ENCODE measurements at places on chromosomes 6 and 20. TPM values are rescaled to one million over a fixed set of nuclear protein-coding genes. Genes with fewer than 3 reads are reported as not detected.

PTPRK gene
- total RNA-seq, result 56.7 TPM

B4GALT5 gene
- total RNA-seq, result 20.3 TPM

IMPG1 gene
- total RNA-seq, result 0.26 TPM

BTNL2 gene
- total RNA-seq, result not detected

ZBTB46 gene
- total RNA-seq, result 3.7 TPM

THEMIS gene
- not detected for total RNA-seq

JPH2 gene
- total RNA-seq, result 0.16 TPM
